ENCODE measurements at places on chromosomes 3 and 15.
A peak's percentile ranks its signal among the peaks of the same experiment; 100 is the strongest.

DNA sequence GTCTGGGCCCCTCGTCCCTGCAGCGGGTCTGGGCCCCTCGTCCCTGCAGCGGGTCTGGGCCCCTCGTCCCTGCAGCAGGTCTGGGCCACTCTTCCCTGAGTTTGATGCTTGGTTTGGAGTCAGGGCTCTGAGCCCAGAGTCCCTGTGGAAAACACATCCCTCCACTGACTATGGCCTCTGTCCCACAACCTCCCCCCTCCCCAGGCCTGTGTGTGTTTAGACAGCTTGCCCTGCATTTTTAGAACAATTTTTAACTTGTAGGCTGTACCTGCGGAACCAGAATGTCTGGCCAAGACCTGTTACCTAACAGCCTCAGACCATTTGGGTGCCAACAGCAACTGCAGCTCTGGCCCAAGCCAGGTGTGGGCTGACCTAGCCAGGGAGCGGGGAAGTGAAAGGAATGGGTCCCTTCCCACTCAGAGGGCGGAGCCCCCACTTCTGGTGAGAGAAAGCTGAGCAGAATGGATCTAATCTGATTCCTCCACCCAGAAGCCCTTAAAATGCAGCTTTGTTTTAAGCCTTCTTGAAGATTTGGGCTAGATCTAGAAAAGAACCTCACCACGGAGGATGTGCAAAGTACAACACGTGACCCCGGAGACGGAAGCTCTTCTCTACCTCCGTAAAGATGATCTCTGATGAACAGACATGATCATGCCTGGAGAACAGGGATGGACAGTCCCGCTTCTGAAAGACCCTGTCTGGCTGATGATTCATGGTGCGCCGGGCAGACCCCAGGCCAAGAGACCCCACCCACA, 60.5 kb upstream of the TFRC start:
- DNase-seq, result peak; percentile 47

DNA sequence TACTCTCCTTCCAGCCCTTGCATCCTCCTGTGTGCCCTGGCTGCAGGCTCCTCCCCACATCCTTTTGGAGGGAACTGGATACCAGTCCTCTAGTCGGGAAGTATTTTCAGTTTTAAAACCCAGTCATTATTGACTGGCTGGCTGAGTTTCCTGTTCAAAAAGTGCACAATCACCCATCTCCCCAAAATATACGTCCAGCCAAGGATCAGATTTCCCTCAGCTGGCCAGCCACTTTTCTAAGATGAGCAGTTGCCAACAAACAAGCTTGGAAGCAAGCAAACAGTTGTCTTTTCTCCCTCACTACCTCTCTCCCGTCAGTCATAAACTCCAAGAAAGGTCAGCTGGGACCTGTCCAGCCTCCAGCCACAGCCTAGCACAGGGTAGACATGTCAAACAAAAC, 147.7 kb upstream of the GALNT15 start:
- no peak for DNase-seq

DNA sequence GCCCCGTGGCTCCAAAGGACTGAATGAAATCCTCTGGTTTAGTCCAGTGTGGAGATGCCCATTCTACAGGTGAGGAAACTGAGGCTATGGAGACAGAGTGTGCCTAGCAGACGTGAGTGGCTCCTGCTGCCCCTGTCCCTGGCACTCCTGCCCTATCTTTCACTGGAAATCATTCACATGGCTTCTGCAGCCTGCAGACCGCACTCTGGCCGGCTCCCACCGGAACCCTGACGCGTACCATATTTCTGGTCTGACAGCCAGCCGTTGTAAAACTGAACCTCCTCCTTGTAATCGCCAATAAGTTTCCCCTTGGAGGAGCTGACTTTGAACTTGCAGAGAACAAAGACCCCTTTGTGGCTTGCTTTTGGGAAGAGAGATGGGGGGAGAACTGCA, 136.5 kb downstream of the CHSY1 start:
- DNase-seq, result no peak

DNA sequence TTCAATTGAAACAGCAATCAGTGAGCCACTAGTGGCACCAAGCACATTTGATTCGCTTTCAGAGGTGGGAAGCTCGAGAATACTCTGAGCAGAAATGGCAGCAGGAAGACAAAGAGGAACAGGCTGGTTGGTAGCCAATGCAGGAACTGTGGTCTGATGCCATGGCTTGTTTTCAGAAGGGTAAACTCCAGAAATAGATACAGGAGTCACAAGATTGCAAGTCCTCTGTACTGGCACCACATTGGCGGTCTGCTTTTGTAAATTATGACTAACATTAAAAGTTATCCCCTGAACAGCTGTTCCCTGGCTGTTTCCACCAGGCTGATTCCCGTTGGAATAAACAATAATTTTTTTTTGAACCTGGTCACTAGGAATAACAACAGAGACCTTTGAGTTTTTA, 35.5 kb downstream of the USF3 start:
- no peak for DNase-seq

DNA sequence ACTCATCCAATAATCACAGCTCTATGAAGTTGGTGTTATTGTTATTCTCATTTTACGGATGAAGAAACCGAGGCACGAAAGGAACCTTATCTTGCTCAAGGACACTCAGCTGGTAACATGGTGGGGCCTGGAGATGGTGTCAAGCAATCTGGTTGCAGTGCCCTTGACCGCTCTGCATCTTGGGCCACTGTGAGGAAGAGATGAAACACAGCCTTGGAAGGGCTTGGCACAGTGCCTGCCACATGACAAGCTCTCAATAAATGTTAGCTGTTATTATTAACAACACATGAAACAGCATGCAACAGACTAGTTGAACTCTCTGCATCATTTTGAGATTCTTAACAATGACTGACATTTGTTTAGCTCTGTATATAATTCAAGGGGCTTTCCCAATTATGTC, 10.1 kb upstream of the ITGA11 start:
- DNase-seq, result no peak

DNA sequence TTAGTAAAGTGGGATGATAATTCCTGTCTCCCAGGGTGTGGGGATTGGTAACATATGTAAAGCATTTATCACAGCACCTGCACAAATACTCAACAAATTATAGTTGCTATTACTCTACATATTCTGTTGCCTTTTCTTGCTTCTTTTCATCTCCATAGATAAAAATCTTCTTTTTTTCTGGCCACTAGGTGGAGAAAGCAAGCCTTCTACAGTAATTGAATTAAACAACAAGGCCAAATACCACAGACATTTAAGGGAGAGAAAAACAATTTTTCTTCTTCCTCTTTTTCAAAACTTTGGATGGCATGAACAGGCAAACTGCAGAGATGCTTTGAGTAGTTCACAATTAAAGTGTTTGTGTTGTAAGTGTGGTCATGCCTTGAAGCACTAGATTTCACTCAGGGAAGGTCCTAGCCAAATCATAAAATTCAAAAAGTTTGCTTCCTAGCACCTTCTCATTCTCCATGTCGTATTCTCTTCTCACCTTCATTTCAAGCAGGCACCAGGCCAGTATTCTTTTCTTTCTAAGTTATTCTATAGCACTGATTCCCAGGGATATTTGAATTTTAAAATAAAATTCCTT, 493.4 kb upstream of the TGFBR2 start:
- no peak for DNase-seq

DNA sequence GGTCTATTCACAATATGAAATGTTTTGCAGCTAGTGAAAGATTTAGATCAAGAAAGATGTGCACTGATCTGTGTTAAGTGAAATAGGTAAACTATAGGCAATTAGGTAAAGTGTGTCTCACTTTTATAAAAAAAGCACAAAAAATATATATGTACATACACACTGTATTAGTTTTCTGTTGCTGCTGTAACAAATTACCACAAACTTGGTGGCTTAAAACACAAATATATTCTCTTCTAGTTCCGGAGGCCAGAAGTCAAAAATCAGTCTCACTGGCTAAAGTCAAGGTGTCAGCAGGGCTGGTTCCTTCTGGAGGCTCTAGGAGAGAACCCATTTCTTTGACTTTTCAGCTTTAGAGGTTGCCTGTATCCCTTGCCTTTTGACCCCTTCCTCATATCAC, 11.1 kb downstream of the FAH start:
- no peak for DNase-seq

All from Calu3 (cell line).